Smooth muscle cell of bladder (primary cell): ENCODE measurements at places on chromosomes 4 and X. TPM values are rescaled to one million over a fixed set of nuclear protein-coding genes. Genes with fewer than 3 reads are reported as not detected.

The FMR1NB gene
- total RNA-seq: 0.14 TPM in 1 of 2 replicates, not detected in the other

The HADH gene
- total RNA-seq: 4.7 and 6.1 TPM in 2 replicates

The LEF1 gene
- total RNA-seq: 0.14 TPM in 1 of 2 replicates, not detected in the other

The PNMA6F gene
- not detected in 2 replicates for total RNA-seq

The NLRP2B gene
- total RNA-seq: under 0.01 TPM in 2 replicates

The MAGEA8 gene
- total RNA-seq: not detected in 2 replicates

The CYSLTR1 gene
- total RNA-seq: not detected in 2 replicates

The MAP9 gene
- 7.8 and 8.7 TPM in 2 replicates for total RNA-seq

The GPRASP1 gene
- total RNA-seq: 4.0 and 8.9 TPM in 2 replicates

The NDNF gene
- total RNA-seq: 0.18 TPM in 1 of 2 replicates, not detected in the other

The AADAT gene
- total RNA-seq: 1.8 and 2.0 TPM in 2 replicates

The GPR82 gene
- not detected in 2 replicates for total RNA-seq

The GAGE2A gene
- not detected in 2 replicates for total RNA-seq

The TCEAL6 gene
- not detected in 2 replicates for total RNA-seq

The JCHAIN gene
- 1.7 and 6.7 TPM in 2 replicates for total RNA-seq

The PPP4R3C gene
- total RNA-seq: not detected in 2 replicates

The MAGEC2 gene
- 0.09 and 0.14 TPM in 2 replicates for total RNA-seq

The TEX11 gene
- 0.09 TPM in 1 of 2 replicates, not detected in the other for total RNA-seq

The TEX13D gene
- not detected in 2 replicates for total RNA-seq

The CXorf65 gene
- total RNA-seq: not detected in 2 replicates

The PAGE2 gene
- total RNA-seq: 0.71 TPM in 1 of 2 replicates, not detected in the other

The ENOPH1 gene
- 30.4 and 35.1 TPM in 2 replicates for total RNA-seq

The HSPA4L gene
- 4.0 and 8.3 TPM in 2 replicates for total RNA-seq

The CDS1 gene
- total RNA-seq: 0.28 and 0.43 TPM in 2 replicates

The ZNF827 gene
- total RNA-seq: 2.6 and 3.6 TPM in 2 replicates

The UGT2B17 gene
- total RNA-seq: not detected in 2 replicates

The ARX gene
- not detected in 2 replicates for total RNA-seq

The PRR32 gene
- not detected in 2 replicates for total RNA-seq

The GABRE gene
- 34.1 and 58.4 TPM in 2 replicates for total RNA-seq

The OTUD6A gene
- total RNA-seq: not detected in 2 replicates

The LUZP4 gene
- not detected in 2 replicates for total RNA-seq

The XAGE2 gene
- not detected in 2 replicates for total RNA-seq

The MAOB gene
- total RNA-seq: 0.28 and 0.55 TPM in 2 replicates

The MAGEB10 gene
- total RNA-seq: not detected in 2 replicates

The USP26 gene
- total RNA-seq: not detected in 2 replicates

The UNC5C gene
- 0.28 TPM in 2 replicates for total RNA-seq

The CC2D2A gene
- total RNA-seq: 20.6 and 23.2 TPM in 2 replicates

The STATH gene
- total RNA-seq: 0.14 TPM in 1 of 2 replicates, not detected in the other

The ARR3 gene
- total RNA-seq: not detected in 2 replicates

The SPANXN3 gene
- not detected in 2 replicates for total RNA-seq

The CASP6 gene
- 21.6 and 23.1 TPM in 2 replicates for total RNA-seq

The SLC6A14 gene
- total RNA-seq: under 0.01 TPM in 1 of 2 replicates, not detected in the other

The PAGE5 gene
- total RNA-seq: 1.0 and 1.4 TPM in 2 replicates

The SSX4B gene
- not detected in 2 replicates for total RNA-seq

The PNMA3 gene
- under 0.01 and 0.28 TPM in 2 replicates for total RNA-seq

The SPANXD gene
- not detected in 2 replicates for total RNA-seq

The TNIP3 gene
- under 0.01 and 0.28 TPM in 2 replicates for total RNA-seq
